ENCODE measurements at places on chromosomes 11 and 22. TPM values are rescaled to one million over a fixed set of nuclear protein-coding genes. Genes with fewer than 3 reads are reported as not detected.
A peak's percentile ranks its signal among the peaks of the same experiment; 100 is the strongest.

Gene NTM
- 41.5 TPM for total RNA-seq

Gene CCDC157
- 2.6 TPM for total RNA-seq

DNA sequence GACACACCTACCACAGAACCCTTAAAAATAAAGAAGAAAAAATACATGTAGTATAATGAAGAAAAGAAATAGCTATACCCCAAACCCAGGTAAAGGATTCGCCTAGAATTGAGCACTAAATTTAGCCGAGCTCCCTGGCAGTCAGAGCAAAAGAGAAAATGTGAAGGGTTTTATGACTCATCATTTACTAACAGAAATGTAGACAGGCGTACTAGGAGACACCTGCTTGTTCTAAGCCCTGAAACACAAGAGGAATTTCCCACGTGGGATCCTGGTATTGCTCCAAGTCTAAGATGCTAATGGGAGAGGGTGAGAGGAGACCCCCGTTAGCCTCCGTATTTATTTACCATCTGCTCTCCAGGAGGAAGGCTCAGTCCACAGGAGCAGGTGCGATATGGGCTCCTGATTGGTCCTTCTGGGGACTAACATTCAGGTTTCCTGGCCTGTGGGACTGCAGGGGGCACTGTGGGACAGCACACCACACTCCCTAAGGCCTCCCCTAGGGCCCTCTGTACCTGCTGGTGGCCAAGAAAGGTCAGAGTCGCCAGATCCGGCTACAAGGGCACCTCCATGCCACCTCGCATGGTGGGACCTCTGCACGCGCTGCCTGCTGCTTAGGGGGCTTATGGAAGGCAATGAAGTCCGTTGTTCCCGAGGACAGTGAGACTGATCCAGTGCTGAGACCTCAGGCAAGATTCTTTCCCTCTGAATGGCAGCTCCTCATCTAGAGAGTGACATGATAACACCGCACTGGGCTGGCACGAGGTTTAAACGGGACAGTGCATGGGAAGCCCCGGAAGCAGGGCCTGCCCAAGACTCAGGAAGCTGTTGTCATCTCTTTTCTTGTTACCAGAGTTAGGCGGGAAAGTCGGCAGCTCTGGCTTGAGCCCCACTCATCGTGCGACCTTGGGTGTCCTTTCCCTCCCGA is 25.8 kb downstream of the KCNC1 start:
- peak; percentile 17 for DNase-seq

- no peak for DNase-seq
Observed at GRCh38 chr22:17192186-17192585, 27.0 kb downstream of the ADA2 start.

DNA sequence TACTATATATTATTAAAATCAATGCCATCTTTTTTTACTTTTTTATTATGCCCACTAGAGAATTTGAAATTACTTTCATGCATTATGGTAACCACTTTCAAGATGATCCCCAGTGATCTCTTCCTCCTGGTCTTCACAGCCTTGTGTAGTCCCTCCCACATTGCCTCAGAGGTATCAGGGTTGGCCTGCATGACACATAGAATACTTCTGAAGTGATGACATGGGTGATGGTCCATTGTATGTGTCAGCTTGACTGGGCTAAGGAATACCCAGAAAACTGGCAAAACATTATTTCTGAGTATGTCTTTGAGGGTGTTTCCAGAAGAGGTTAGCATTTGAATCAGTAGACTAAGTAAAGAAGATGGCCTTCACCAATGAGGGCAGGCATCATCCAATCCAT is 14.2 kb upstream of the ISX start:
- no peak for DNase-seq

DNA sequence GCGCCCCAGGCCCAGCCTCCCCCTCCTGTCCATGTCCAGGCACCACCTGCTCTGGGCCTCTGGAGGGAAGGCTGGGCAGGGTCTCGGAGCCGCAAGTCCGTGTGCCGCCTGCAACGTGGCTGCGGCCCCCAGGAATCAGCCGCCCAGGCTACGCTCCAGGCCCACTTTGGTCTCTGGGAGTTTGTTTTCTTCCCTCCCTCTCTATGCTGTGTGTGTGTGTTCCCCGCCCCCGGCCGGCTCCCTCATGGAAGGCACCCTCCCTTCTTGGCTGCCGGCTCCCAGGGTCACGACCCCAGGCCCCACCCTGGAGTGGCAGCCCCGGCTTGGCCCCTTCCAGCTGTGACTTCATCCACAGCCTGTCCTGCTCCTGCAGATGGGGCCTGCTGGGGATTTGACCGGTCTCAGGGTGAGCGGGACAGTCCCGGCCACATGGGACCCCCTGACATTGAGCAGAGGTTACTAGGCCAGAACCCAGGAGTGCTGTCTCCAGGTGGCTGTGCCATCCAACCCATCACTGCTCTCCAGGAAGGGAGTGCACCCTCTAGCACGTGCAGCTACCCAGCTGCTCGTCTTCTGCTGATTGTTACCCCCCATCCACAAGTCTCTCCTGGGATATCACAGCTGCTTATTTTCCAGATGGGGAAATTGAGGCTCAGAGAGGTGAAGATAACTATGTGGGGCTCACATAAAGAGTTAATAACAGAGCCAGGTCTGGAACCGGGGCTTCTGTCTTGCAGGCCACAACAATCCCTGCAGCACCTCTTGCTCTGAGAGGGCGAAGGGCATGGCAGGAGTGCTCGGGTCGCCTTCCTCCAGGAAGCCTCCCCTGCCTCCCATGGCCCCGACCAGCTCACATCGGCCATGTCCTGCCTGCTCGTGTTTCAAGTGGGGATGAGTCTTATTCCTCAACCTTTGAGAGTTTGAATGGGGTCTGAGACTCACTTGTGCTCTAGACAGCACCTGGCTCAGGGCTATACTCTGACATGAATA is 2.8 kb upstream of the LIF start:
- DNase-seq: no peak

- no peak for DNase-seq
Observed at GRCh38 chr11:44711113-44711786, 15.5 kb upstream of the TSPAN18 start.

GRCh38 chr11:36390963-36391471 is 94.9 kb downstream of the PRR5L start:
- no peak for DNase-seq

- no peak for DNase-seq
Observed at GRCh38 chr11:13091373-13091772, 82.3 kb downstream of the RASSF10 start.
